Karpas-422 (cell line): ENCODE measurements at places on chromosomes 7 and 10. TPM values are rescaled to one million over a fixed set of nuclear protein-coding genes. Genes with fewer than 3 reads are reported as not detected.

RADIL gene
- not detected in 2 replicates for total RNA-seq

CABCOCO1 gene
- not detected in 2 replicates for total RNA-seq

DNA sequence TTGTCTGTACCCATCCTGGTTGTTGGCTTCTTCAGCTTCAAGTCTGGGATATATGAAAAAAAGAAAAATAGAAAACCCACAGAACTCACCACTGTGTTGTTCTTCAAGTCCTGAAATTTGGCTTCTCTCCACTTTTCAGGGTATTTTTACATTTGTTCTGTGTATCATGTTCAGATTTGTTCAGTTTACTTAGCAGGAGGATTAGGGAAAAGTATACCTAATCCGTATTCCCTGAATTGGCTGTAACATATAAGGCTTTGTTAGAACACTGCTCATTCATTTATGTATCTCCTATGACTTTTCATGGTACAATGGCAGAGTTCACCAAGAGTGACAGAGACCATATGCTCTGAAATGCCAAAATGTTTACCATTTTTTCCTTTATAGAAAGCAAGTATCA is 146.9 kb downstream of the PTN start:
- no peaks in the 10 kb centered on the region for H3K27me3 ChIP-seq
- H3K27ac ChIP-seq = no peak overlapping the region
- H3K4me1 ChIP-seq = no peaks in the 10 kb centered on the region
- no peaks in the 10 kb centered on the region for H3K36me3 ChIP-seq
- DNase-seq = no peak

DNA sequence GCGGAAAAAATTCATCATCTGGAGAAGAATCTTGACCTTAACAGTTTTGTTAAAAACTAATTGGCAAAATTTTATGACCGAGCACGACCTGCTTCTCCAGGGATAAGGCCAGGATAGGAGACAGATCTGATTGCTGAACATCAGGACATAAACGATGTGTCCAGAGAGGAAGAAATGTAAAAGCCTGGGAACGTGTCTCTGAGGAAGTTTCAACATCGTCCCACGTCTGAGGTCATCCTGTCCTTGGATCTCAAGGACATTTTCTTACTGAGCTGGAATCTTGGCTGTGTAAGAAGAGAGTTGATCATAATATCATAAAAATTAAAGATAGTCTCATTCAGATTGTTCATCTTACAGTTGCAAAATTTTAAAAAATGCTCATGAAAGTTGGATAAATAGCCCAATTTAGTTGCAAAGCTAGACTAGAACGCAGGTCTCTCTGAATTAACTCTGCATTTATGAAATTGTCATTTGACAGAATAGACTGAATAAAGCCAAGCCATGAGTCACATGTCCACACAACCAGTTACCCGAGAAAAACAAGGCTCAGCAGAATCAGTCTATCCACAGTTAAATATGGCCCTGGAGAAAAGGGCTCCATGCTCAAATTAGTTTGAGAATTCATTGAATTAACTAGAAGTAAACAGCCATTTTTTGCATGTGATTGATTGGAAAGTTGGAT is 120.0 kb upstream of the EGFR start:
- DNase-seq = no peak
- H3K27me3 ChIP-seq = no peaks in the 10 kb centered on the region
- H3K27ac ChIP-seq = no peak overlapping the region
- H3K4me1 ChIP-seq = peaks cover 1% of the 10 kb centered on the region

DNA sequence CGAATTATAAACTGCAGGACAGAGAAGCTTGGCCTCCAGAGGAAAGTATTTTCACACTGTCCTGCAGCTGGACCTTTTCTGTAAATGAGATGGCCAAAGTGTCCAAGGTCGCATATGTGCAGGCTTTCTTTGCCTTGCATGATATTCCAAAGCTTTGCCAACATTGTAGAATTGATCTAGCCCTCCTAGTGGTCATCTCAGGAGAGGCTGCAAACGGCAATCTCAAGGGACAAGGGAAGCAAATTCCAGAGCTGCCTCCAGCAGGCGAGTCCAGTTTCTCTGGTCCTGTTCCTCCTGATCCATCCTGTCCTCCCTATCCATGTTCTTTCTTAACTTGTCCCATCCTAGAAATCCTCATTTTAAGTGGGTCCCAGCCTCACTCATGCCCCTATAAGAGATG is 373.4 kb upstream of the PCDH15 start:
- H3K4me3 ChIP-seq = no peak overlapping the region
- no peaks in the 10 kb centered on the region for H3K36me3 ChIP-seq
- no peak for DNase-seq
- no peaks in the 10 kb centered on the region for H3K27me3 ChIP-seq
- no peaks in the 10 kb centered on the region for H3K4me1 ChIP-seq

FFAR4 gene
- not detected in 2 replicates for total RNA-seq

GRCh38 chr10:97006364-97006763 is 174.3 kb downstream of the LCOR start:
- no peaks in the 10 kb centered on the region for H3K27me3 ChIP-seq
- H3K27ac ChIP-seq = no peak overlapping the region
- H3K4me3 ChIP-seq = no peak overlapping the region
- no peaks in the 10 kb centered on the region; the same call in 1 of the 2 replicates for H3K36me3 ChIP-seq
- no peak for DNase-seq
